ENCODE measurements at places on chromosomes 12 and 14. TPM values are rescaled to one million over a fixed set of nuclear protein-coding genes. Genes with fewer than 3 reads are reported as not detected.

- DNase-seq, result peak; percentile 69
These were observed 117.6 kb downstream of the SCARB1 start for GRCh38 chr12:124745891-124746570.

The CD69 gene
- total RNA-seq, result 22.5 TPM

The TNS2 gene
- 97.7 TPM for total RNA-seq

The TRHDE gene
- 34.8 TPM for total RNA-seq

The CACNA1C gene
- total RNA-seq, result 13.6 TPM

DNA sequence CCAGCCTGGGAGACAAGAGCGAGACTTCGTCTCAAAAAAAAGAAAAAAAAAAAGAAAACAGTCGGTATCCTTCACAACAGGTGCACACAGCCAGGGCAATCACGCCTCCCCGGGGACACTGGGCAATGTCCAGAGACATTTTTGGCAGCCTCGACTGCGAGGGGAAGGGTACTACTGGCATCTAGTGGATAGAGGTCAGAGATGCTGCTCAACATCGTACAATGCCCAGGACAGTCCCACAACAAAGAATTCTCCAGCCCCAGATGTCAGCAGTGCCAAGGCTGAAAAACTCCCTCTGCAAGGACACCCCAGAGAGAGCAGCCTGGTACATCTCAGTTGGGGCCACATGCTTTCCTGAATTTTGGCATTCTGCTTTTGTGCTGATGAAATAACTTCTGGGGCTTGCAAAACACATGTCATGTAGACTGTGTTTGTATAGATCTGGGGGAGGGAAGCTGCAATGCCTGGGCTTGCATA lies 21.5 kb downstream of the ALDH2 start:
- no peak for DNase-seq

The SDR9C7 gene
- total RNA-seq, result not detected

- DNase-seq, result no peak
These were observed 713.2 kb downstream of the FLRT2 start for GRCh38 chr14:86243158-86243557.

The GPATCH2L gene
- 29.1 TPM for total RNA-seq

The LMNTD1 gene
- not detected for total RNA-seq

GRCh38 chr12:96824838-96825236 lies 82.2 kb upstream of the NEDD1 start:
- no peak for DNase-seq

- DNase-seq, result no peak
These were observed 179.3 kb upstream of the PZP start for GRCh38 chr12:9387450-9387849.

GRCh38 chr14:52598568-52598967 lies 45.9 kb downstream of the GPR137C start:
- no peak for DNase-seq
